ENCODE measurements at places on chromosomes 7 and 10. TPM values are rescaled to one million over a fixed set of nuclear protein-coding genes. Genes with fewer than 3 reads are reported as not detected.
A peak's percentile ranks its signal among the peaks of the same experiment; 100 is the strongest.

DNA sequence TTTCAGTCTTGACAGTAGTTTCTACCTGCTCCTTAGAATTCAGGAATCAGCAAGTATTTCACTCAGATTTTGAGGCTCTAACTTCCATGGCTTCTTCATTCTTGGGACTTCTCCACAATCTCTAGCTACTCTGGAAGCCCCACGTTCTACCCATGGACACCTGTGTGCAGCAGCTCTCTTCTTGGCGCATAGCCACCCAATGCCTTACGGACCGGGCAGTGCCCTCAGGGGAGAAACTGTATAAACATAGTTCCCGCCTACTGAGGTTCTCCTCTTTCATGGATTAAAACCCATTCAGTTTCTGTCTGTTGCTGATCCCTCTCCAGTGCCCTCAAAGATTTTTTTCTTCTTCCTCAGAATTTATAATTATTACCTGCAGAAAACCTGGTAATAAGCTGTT, 177.1 kb downstream of the SORCS1 start:
- DNase-seq, result no peak

- DNase-seq, result peak; percentile 55
Observed at GRCh38 chr10:69217119-69217754, 2.9 kb upstream of the HKDC1 start.

- no peak for DNase-seq
Observed at GRCh38 chr10:47408606-47409005, 24.5 kb upstream of the ZNF488 start.

DNA sequence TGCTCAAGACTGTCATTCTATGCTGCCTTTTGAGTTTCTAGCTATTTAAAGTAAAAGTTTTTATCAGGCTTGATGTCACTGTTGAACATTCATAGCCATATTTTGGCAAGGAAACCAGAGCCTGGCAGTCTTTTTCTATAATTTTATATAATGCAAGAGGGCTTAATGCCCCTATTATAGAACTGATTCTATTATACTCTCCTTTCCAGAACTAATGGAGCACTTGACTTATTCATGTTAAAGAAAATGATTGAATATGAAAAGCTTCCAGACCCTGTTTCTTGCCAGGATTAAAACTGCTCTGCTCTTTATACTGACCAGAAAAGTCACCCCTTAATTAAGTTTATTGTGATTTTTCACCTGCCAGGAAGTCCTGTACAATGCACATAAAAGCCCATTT, 337.6 kb upstream of the CHRM2 start:
- no peak for DNase-seq

GRCh38 chr10:83254698-83255097, 884.6 kb upstream of the GHITM start:
- DNase-seq, result no peak

GRCh38 chr7:92228100-92228499, 17.6 kb downstream of the KRIT1 start:
- DNase-seq, result no peak

DNA sequence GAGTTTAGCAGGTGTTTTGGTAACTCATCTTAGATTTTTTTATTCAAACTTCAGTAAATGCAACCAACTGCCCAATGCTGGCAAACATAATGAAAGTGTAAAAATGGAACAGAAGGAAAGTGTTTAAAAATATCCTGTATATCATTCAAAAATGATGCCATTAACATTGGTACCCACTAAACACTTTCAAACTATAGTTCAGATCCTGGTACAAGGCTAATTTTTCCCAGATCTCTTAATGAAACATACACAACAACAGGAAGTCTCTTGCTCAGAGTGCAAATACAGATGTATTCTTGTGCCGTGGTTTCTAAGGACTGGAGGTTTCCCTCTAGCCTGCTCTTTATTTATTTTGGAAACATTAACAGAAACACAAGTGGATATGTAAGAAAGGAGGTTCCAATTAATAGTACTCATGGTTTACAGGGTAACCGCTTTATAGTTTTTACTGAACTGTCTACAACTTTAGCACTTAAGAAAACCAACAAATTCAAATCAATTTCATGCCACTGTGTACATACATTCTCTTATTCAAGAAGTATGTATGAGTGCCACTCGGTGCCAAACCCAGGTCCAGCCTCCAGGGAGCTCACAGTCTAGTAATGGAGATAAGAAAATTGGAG, 176.0 kb upstream of the AKR1E2 start:
- no peak for DNase-seq

GRCh38 chr10:68543004-68543918, 15.9 kb upstream of the SLC25A16 start:
- no peak for DNase-seq

GRCh38 chr10:59082249-59082648, 94.2 kb upstream of the PHYHIPL start:
- peak; percentile 33 for DNase-seq

GRCh38 chr10:23742807-23743206, 303.9 kb downstream of the OTUD1 start:
- DNase-seq, result no peak

GRCh38 chr10:26780793-26781601, 79.8 kb downstream of the ABI1 start:
- DNase-seq, result peak; percentile 98

- no peak for DNase-seq
Observed at GRCh38 chr7:69932034-69932628, 333.9 kb downstream of the AUTS2 start.

- DNase-seq, result no peak
Observed at GRCh38 chr10:15943426-15943825, 83.1 kb upstream of the MINDY3 start.

- DNase-seq, result no peak
Observed at GRCh38 chr7:138784692-138785091, 13.1 kb upstream of the TMEM213 start.

DNA sequence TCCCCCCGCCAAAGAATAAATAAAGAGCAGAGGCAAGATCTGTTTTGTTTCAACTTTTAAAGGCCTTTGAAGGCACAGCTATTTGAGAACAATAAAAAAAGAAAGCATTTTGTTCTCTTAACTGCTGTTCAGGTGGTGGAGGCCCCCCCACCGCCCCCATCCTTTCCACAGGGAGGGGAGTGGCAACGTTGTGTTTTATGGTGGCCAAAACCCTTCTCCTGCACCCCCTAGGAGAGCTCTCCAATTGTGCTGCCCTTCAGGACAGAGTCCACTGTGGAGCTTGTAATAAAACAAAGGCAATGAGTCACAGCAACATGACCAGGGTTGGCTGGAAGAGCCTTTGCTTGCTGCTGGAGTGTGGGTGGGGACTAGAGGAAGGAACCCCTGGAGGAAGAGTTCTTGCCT, 987.9 kb downstream of the KCNMA1 start:
- no peak for DNase-seq

The OLAH gene
- polyA plus RNA-seq, result 0.31 TPM

GRCh38 chr7:142130267-142130666, 18.7 kb downstream of the MGAM2 start:
- no peak for DNase-seq

DNA sequence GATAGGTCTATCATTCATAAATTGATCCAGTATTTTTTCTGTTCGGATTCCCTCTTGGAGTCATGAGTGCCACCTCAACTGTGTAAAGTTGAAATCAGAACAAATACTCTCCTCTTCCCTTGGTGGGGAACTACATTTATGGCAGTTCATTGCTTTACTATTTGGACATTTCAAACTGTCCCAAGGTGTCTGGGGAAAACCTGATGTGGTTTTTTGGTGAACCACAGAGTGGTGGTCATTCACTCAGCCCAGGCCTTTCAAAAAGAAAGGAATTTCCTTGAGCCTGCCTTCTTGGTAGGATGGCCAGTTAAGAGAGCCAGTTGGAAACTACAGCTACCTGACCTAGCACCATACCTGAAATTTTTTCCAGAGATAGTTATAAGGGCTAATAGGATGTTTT, 59.0 kb downstream of the ABCB1 start:
- DNase-seq, result no peak

The GDF2 gene
- not detected for polyA plus RNA-seq

GRCh38 chr10:130747946-130748345, 563.6 kb downstream of the TCERG1L start:
- DNase-seq, result no peak

- no peak for DNase-seq
Observed at GRCh38 chr10:13483073-13483472, 45.7 kb downstream of the BEND7 start.

Data from keratinocyte (primary cell).